ENCODE measurements at places on chromosomes 5 and 9.

DNA sequence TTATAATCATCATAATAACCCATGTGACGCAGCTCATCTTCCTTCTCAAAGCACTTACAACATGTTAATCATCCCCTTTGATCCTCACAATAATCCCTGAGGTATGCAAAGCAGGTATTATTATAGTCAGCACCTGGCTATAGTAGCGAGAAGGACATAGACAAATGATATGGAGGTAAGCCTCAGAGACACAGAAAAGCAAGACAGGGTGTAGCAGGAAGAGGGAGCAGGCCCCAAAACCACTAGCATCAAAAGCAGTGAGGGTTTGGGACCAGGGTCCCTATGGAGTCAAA lies 139.2 kb upstream of the SLC30A5 start:
- no peak for DNase-seq

GRCh38 chr9:18423791-18424531 lies 50.0 kb upstream of the ADAMTSL1 start:
- no peak for DNase-seq

- DNase-seq, result no peak
Observed at GRCh38 chr5:33049842-33050241, 338.7 kb downstream of the NPR3 start.

DNA sequence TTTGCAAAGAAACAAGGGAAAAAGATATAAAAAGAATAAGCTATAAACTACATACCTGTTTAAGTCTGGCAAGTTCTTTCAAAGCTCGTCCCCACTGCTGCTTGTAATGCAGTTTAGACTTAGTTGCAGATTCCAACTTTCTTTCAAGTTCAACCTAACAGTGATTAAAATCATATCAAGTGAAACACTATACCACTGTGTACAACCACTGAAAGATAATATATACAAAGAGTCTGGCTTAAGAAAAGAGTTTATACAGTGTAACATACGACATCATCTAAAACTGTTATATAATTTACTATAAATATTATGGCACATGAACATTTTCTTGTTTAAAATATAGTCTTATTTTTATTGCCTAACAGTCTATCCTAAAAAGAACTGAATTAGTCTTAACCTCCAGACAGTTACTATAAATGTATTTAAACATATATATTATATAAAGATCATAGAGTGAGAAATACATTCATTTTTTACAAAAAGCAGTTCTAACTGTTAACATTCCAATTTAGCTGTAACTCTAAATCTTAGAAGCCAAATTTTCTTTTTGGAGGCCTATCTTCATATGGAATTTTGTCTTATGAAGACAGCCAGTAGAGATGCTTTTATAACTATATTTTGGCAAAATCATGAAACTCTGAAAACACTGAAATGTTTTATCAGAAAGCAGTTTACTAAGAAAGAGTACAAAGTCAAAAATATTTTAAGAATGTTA lies 58.6 kb downstream of the CEP120 start:
- no peak for DNase-seq

- no peak for DNase-seq
Observed at GRCh38 chr9:133664173-133665050, 28.2 kb downstream of the DBH start.

- no peak for DNase-seq
Observed at GRCh38 chr9:38039090-38039906, 29.7 kb downstream of the SHB start.

- peak; percentile 39 for DNase-seq
Observed at GRCh38 chr5:141637767-141638419, 1.1 kb downstream of the RELL2 start.

DNA sequence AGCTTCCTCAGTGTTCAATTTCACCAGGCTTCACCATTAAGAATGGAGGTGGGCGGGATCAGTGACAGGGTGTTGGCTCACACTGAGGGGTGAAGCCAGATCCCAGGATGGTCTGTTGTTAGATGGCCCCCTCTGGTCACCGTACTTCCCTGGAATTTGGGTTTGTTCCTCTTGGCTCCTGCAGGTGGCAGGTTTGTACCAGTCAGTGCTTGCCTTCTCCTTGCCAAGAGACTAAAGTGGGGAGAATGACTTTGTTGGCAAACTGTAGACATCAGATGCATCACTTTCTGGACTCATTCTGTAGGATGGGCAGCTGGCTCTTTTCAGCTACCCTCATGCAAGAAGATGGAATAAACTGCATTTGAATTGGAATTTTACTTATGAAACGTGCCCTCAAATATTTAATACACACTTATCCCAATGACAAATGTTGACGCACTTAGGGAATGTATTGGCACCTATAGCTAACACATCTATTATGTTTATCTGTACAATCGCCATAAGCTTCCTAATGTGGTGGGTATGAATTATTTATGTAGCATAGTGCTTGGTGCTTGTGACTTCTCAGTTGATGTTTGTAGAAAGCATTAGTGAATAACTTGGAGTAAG lies 31.4 kb upstream of the ANKRD55 start:
- DNase-seq, result no peak

- DNase-seq, result no peak
Observed at GRCh38 chr9:111613436-111614040, 14.1 kb upstream of the PTGR1 start.

- no peak for DNase-seq
Observed at GRCh38 chr5:137575847-137576246, 76.7 kb upstream of the SPOCK1 start.

DNA sequence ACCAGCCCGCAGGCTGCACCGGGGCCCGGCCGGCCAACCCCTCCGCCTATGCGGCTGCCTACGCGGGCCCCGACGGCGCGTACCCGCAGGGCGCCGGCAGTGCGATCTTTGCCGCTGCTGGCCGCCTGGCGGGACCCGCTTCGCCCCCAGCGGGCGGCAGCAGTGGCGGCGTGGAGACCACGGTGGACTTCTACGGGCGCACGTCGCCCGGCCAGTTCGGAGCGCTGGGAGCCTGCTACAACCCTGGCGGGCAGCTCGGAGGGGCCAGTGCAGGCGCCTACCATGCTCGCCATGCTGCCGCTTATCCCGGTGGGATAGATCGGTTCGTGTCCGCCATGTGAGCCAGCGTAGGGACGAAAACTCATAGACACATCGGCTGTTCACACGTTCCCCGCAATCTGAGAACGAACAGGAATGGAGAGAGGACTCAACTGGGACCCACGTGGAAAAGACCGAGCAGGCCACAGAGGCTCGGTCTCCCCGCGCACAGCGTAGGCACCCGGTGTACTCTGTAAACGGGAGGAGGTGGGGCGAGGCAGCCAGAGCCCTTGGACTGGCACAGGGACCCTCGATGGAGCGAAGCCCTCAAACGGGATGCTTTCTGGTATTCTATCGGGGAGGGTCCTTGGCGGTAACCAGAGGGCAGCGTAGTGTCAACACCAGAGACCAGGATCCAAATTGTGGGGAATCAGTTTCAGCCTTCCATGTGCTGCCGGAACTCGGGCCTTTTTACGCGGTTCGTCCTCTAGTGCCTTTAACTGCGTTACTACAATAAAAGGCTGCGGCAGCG lies 1.9 kb downstream of the FOXE1 start:
- DNase-seq, result no peak

- no peak for DNase-seq
Observed at GRCh38 chr9:131038256-131039128, 29.5 kb downstream of the LAMC3 start.

DNA sequence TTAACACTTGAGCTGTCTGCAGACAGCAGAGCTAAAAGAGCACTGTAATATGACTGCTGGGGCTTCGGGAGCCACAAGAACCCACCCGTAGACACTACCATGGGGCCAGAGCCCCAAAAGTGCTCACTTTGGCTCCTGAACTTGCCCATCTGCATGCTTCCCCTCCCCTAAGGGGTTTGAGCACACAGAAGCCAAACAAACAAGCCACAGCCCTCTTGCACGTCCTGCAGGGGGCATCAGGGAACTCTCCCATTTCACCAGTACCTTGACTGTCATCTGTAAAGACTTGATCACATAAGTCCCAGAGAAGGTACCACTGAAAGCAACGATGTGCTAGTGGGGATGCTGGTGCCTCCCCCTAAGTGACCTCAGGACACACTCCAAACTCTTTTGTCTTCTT lies 681.8 kb downstream of the SEMA5A start:
- no peak for DNase-seq

GRCh38 chr9:122015170-122015821 lies 77.8 kb downstream of the TTLL11 start:
- no peak for DNase-seq

DNA sequence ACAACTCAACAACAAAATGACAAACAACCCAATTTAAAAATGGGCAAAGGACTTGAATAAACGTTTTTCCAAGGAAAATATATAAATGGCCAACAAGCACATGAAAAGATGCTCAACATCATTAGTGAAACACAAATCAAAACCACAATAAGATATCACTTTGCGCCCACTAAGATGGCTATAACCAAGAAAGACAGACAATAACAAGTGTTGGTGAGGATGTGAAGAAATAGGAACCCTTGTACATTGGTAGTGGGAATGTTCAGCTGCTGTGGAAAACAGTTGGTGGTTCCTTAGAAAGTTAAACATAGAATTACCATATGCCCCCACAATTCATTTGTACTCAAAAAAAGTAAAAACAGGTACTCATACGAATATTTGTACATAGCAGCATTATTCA lies 39.2 kb upstream of the WDR41 start:
- DNase-seq, result no peak

- DNase-seq, result no peak
Observed at GRCh38 chr5:59143926-59144333, 561.1 kb downstream of the RAB3C start.

DNA sequence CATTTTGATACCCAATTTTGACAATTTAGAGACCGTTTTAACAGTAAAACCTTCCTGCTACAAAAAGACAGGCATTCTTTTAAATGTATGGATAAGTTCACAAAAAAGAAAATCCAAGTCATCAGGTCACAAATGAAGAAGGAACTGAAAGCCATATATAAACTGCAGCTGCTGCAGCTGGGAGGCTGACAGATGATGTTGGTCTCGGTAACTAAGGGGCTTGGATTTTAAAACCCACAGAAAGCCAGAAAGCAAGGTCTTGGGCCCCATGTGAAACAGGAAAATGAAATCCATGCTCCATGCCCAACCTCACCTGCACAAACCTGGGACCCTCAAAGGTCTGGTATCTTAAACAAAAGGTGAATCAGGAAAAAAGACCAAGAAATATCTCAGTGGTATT lies 15.7 kb upstream of the C5orf34 start:
- no peak for DNase-seq

All from stimulated activated CD4-positive, alpha-beta T cell treated with anti-CD3 and anti-CD28 coated beads, Interleukin-4, amount 100 ng/mL, for 48 hours (primary cell).